ENCODE measurements at places on chromosomes 2 and 18. TPM values are rescaled to one million over a fixed set of nuclear protein-coding genes. Genes with fewer than 3 reads are reported as not detected.
A peak's percentile ranks its signal among the peaks of the same experiment; 100 is the strongest.

Gene SLC16A14
- total RNA-seq, result 0.56 TPM

- DNase-seq, result peak; percentile 87
- H3K27ac ChIP-seq, result peak overlapping the region; percentile 46
- H3K27me3 ChIP-seq, result no peaks in the 10 kb centered on the region
- no peaks in the 10 kb centered on the region for H3K36me3 ChIP-seq
Observed at GRCh38 chr2:191048073-191048472, 34.1 kb upstream of the STAT1 start.

DNA sequence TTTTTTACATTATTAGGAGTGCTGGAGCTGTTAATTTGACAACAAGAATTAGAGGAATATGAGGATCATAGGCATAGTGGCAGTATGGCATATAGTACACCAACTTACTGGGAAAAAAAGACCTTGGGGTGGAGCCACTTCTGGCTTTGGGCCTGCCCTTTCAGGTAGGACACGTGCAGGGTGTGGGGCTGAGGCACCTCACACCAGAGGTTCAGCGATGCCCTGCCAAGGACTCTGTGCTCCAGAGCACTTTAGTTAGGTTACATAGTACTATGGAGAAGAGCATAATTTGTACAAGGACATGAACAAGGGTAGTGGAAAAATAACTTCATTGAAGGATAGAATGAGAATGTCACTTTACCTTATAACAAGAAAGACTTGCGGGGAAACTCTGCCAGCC lies 77.1 kb upstream of the CD302 start:
- no peak for DNase-seq
- no peaks in the 10 kb centered on the region for H3K27me3 ChIP-seq
- H3K27ac ChIP-seq, result no peak overlapping the region

GRCh38 chr18:25759111-25759510 lies 331.3 kb downstream of the SS18 start:
- DNase-seq, result peak; percentile 58
- no peaks in the 10 kb centered on the region for H3K27me3 ChIP-seq
- H3K36me3 ChIP-seq, result no peaks in the 10 kb centered on the region

Gene REG3G
- total RNA-seq, result not detected

DNA sequence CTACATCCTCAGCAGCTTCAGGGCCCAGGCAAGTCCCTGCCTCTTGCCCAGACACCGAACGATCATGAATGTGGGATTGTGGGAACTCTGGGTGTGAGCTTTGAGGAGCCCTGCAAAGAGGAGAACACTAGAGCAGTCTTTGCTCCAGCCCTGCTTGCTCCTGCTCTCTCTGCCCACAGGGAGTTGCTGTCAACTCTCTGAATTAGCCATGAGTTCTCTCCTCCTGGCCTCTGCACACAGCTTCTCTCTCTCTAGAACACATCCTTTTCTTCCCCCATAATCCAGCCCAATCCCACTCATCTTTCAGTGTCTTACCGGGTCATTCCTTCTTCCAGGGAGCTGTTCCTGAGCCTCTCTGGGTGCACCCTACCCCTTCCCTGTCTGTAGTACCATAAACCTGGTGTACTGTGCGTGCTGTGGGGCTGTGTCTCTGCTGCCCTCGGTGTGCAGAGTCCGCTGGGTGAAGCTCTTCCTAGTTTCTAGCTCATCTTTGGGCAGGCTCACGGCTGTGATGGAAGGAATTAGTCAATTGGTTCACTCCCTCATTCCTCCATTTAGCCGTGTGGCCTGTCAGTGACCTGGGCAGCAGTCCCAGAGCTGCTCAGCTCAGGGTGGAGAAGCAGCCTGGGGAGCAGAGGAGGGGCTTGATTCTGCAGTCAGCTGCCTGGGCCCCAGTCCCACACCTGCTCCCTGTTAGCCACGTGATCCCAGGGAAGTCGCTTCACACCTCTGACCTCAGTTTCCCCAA lies 132.9 kb upstream of the HDAC4 start:
- no peak for DNase-seq
- H3K27me3 ChIP-seq, result no peaks in the 10 kb centered on the region
- H3K4me3 ChIP-seq, result no peak overlapping the region

DNA sequence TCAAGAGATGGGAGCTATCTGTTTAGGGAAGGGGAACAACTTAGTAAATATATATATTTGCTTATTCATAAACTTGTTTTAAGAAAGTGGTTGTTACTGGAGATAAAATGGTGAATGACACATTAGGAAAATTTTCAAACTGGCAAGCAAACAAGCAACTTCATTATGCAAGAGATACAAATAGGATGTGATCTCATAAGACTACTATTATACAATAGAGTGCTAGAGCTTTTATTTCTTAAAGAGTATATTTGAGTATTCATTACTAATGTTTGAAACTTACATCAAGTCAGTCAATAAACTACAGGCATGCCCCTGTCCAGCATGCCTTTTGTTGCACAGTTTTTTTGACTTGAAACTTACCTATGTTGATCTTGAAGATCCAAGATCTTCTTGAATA lies 355.2 kb upstream of the KCNJ3 start:
- no peak overlapping the region for H3K27ac ChIP-seq
- no peak overlapping the region for H3K4me3 ChIP-seq
- no peak for DNase-seq
- no peaks in the 10 kb centered on the region for H3K27me3 ChIP-seq
- H3K4me1 ChIP-seq, result no peaks in the 10 kb centered on the region

Gene DTNA
- 9.5 TPM for total RNA-seq

DNA sequence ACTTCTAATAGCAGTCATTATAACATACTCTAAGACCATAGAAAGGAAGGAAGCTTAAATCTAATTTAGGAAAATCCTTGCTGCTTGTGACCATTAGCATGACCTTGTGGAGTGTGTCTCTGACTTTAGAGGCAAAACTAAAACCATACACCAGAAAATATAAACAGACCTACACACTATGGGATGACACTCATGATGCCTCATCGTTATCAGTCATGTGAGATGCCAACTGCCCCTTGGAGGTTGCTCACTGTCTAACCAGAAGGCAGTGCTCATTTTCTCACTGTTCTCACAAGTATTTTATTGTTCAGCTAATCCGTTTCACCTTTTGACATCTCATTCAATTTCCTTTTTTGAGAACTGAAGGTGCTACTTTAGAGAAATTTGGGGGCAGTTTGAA lies 376.9 kb downstream of the RND3 start:
- no peaks in the 10 kb centered on the region for H3K27me3 ChIP-seq
- DNase-seq, result peak; percentile 67
- H3K4me1 ChIP-seq, result 0 out of 2 replicates have a peak, but pooled peaks cover 3% of the 10 kb centered on the region
- no peak overlapping the region for H3K4me3 ChIP-seq
- H3K36me3 ChIP-seq, result no peaks in the 10 kb centered on the region

GRCh38 chr18:2847317-2848246 lies 776 bp downstream of the EMILIN2 start:
- no peak for DNase-seq
- H3K27ac ChIP-seq, result no peak overlapping the region
- no peaks in the 10 kb centered on the region for H3K36me3 ChIP-seq
- H3K4me1 ChIP-seq, result peaks cover 2% of the 10 kb centered on the region
- H3K4me3 ChIP-seq, result peak overlapping the region; percentile 27

Gene RBM44
- 0.18 TPM for total RNA-seq

DNA sequence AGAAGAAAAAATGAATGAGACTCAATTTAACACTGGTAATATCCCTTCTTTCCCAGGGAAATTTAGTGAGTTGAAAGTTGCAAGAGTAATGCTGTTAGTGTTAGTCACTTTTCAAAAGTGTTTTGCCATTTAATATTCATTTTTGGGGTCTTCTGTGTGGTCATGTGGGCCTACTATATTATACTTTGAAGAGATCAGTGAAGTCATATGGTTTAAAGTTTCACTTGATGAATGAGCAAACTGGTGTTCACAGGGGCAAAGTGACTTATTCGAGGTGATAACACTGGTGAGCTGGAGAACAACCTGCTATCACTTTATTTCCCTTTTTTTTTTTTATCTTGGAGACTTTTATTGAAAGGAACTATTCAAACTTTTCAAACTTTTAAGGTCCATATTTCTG lies 196.0 kb downstream of the PLCL1 start:
- no peaks in the 10 kb centered on the region for H3K4me1 ChIP-seq
- no peak overlapping the region for H3K27ac ChIP-seq
- DNase-seq, result no peak

Gene SERPINB13
- total RNA-seq, result not detected

DNA sequence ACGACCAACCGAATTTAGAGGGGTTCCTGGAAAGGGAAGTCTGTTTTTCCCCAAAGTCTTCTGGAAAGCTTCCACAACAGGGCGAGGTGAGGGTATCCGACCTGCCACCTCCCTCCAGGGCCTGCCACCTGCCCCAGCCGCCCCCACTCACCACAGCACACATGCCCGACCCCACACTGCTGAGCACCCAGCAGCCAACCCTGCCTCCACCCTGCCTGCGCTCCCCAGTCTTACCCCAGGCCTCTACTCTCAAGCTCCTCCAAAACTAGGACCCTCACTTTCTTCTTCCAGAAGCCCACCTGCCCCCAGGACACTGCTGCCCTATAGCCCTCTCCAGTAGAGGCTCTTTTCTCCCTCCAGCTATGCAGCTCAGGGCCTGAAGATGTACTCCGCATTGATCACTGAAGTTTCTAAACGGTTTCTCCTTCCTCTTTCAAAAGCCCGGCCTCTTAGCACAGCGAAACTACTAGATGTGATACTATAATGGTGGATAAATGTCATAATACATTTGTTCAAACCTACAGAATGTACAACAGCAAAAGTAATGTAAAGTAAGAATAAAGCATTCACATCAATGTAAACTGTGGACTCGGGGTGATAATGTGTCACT lies 128.8 kb upstream of the SLC1A4 start:
- H3K27me3 ChIP-seq, result peaks cover 8% of the 10 kb centered on the region
- no peaks in the 10 kb centered on the region for H3K36me3 ChIP-seq
- H3K4me3 ChIP-seq, result no peak overlapping the region
- H3K4me1 ChIP-seq, result peaks cover 25% of the 10 kb centered on the region
- DNase-seq, result no peak

- H3K4me1 ChIP-seq, result no peaks in the 10 kb centered on the region
- no peaks in the 10 kb centered on the region for H3K27me3 ChIP-seq
- H3K27ac ChIP-seq, result no peak overlapping the region
- H3K36me3 ChIP-seq, result no peaks in the 10 kb centered on the region
Observed at GRCh38 chr18:70273021-70273420, 15.8 kb upstream of the SOCS6 start.

DNA sequence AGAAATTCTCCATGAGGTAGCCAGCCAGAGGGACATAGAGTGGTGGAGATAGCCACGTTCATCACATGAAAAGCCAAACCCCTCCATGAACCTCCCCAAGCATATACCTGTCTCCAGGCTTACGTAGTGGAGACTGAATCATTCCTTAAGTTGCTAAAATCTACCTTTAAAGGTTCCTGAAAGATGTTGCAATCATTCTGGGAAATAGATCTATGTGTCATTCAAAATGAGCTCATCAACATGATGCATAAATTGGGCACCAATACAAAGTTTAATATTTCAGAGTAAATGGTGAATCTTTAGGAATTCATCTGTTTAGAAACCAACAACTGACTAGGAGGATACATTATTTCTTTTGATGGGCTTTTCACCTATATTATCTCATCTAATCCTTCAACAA lies 362.6 kb upstream of the ID2 start:
- H3K4me3 ChIP-seq, result no peak overlapping the region
- no peak overlapping the region for H3K27ac ChIP-seq
- H3K27me3 ChIP-seq, result peaks cover 4% of the 10 kb centered on the region
- H3K36me3 ChIP-seq, result no peaks in the 10 kb centered on the region
- peaks cover 2% of the 10 kb centered on the region for H3K4me1 ChIP-seq

DNA sequence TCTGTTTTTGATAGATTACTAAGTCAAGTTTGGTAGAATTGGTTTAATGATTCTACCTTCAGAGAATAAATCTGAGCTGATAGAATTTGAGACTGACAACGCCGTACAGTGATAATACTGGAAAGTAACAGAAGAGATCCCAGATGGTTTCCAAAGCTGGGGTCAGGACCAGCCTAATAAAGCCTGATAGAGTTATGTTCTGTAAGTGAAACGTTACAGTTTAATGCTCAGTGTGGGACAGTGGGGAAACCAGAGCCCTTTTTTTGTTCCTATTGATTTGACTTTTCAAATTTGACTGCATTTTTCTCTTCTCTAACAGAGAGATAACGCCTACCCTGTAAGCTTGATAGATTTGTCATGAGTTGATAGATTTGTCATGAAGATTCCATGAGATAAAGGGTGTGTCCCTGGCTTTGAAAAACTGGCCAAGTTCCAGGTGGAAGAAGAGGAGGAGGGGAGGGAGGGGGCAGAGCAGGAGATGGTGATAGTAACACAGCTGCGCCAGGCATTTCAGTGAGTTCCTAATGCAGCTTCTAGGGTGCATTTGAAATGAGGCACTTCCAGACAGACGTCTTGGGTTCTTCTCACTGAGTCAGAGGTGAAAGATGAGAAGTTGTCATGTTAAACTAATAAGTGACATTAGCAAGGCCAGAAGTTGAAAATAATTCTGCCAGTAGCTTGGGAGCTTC lies 65.1 kb downstream of the CERS6 start:
- no peak overlapping the region for H3K27ac ChIP-seq
- H3K4me1 ChIP-seq, result peaks cover 9% of the 10 kb centered on the region
- no peaks in the 10 kb centered on the region for H3K36me3 ChIP-seq
- H3K4me3 ChIP-seq, result no peak overlapping the region
- H3K27me3 ChIP-seq, result no peaks in the 10 kb centered on the region

All from IMR-90 (cell line).